HepG2 (cell line): ENCODE measurements at places on chromosomes 7 and 10. TPM values are rescaled to one million over a fixed set of nuclear protein-coding genes. Genes with fewer than 3 reads are reported as not detected.
A peak's percentile ranks its signal among the peaks of the same experiment; 100 is the strongest.

DNA sequence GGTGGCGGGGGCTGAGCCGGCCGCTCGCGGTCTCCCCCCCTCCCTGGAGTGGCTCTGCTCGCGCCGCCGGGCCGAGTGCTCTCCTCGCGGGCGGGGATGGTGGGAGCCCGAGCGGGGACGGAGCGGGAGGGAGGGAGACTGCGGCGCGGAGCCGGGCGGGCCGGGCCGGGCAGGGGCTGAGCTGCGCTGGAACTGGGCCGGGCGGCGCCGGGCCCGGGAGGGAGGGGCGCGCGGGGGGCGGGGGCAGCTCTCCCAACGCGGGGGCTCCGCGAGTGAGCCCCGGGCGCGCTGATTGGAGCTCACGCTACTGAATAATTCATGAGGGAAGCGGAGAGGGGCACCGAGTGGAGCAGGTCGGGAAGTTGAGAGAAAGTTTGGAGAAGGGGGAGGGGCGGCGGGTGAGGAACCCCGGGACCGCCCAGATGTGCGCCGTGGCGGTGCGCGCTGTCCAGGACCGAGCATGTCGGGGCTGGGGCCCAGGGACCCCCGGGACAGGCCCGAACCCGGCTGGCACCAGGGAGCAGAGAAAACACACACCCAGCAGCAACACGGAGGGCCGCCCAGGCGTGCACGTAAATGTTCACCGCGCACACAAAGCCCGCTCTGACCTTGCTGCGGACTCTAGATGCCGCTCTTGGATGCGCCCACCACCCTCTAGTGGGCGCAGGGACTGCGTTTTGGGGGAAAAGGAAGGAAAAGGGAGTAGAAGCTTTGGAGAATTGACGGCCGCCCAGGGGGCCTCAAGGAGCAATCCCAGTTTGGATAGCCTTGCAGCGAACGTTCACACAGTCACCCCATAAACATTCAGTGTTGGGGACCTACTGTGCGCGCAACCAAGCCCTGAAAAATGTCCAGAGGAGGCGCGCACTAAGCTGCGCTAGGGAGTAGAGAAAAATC lies at the start of gene EPHB4:
EPHB4 (minus strand) TSS at position 194 of the 897 bp plus-strand sequence. CDS start 493 bp downstream, outside the sequence.
- DNase-seq, result peak; percentile 90

GRCh38 chr7:151774951-151775350 lies 102.0 kb downstream of the PRKAG2 start:
- DNase-seq, result no peak

- DNase-seq, result no peak
Observed at GRCh38 chr7:16590424-16590823, 55.1 kb downstream of the ANKMY2 start.

- no peak for DNase-seq
Observed at GRCh38 chr7:2012981-2013380, 219.8 kb downstream of the MAD1L1 start.

Gene HMX3
- not detected in 2 replicates for total RNA-seq

Gene STAG3
- 0.22 and 0.33 TPM in 2 replicates for total RNA-seq
